Activated CD8-positive, alpha-beta memory T cell treated with anti-CD3 and anti-CD28 coated beads for 1 hour (primary cell): ENCODE measurements at places on chromosomes 11 and 22.

GRCh38 chr11:69828971-69829344, 9.7 kb upstream of the FGF3 start:
- no peak for DNase-seq

DNA sequence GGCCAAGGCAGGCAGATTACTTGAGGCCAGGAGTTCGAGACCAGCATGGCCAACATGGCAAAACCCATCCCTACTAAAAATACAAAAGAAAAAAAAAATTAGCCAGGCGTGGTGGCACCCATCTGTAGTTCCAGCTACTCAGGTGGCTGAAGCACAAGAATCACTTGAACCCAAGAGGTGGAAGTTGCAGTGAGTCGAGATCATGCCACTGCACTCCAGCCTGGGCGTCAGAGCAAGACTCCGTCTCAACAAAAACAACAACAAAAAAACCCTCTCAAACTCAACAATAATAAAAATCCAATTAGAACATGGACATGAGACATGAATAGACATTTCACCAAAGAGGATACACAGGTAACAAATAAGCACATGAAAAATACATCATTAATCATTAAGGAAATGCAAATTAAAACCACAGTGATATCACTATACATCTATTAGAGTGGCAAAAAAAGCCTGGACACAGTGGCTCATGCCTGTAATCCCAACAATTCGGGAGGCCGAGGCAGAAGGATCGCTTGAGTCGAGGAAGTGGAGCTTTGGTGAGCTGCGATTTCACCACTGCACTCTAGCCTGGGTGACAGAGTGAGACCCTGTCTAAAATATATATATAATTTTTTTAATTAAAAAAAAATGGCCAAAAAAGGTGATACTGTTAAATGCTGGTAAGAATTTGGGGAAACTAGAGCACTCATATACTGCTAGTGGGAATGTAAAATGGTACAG, 12.7 kb upstream of the SEPTIN5 start:
- no peak for DNase-seq

DNA sequence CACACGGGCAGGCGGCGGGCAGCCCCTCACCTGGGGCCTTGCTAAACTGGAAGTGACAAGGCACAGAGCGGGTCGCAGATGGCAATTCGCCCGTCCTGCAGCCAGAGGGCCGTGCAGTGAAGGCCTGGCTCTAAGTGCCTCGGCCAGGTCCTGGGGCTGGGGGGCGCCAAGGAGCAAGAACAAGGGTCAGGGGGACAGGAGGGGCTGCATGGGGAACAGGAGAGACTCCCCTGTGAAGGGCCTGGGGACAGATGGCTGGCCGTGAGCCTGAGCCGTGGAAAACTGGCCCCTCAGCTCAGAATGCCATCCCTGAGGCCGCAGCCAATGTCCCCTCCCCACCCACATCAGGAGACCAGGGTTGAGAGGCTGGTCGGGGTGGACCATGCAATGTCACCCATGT, 60.0 kb downstream of the RTL6 start:
- DNase-seq: no peak

DNA sequence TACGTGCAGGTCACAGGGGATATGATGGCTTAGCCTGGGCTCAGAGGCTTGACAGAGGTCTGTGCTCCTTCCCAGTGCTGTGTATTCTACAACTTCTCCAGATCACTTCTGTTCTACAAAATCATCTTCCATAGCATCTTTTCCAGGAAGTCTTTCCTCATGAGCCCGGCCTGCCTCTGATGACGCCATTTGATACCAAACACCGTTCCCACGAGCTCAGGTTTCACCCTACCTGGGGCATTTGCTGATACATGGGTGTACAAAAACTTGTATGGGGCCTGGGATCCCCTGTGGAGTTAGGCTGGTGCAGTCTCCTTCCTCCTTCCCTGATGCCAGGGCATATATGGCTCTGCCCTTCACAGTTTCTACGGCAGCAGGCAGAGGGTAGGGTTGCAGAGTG, 78.7 kb downstream of the NECTIN1 start:
- no peak for DNase-seq

DNA sequence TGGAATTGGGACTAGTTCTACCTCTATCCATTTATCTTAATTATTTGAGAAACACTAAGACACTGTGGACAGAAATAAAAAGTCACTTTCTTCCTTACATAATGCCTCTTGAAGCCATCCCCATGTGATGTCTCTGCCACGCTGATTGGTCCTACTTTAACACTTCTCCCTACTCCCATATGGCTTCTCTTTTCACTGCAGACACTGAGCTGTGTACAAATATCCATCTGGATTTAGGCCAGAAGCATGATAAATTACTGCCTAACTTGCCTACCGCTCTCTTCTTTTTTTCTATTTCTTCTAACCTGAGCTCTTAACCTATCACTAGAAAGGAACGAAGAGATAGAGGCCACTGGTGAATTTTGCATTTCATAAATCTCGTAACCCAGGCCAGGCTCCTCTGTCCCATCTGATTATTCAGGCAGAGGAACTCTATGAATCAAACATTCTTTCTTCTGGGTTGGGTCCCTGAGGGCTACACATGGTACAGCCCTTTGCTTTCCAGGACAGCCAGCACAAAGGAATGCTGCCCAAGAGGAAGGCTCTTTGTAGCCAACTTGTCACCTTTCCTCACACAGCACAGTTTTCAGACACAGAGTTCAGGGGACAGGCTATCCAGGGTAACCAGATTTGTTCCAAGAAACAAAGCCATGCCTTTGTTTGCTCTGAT, 878.5 kb upstream of the LRRC4C start:
- DNase-seq: no peak

DNA sequence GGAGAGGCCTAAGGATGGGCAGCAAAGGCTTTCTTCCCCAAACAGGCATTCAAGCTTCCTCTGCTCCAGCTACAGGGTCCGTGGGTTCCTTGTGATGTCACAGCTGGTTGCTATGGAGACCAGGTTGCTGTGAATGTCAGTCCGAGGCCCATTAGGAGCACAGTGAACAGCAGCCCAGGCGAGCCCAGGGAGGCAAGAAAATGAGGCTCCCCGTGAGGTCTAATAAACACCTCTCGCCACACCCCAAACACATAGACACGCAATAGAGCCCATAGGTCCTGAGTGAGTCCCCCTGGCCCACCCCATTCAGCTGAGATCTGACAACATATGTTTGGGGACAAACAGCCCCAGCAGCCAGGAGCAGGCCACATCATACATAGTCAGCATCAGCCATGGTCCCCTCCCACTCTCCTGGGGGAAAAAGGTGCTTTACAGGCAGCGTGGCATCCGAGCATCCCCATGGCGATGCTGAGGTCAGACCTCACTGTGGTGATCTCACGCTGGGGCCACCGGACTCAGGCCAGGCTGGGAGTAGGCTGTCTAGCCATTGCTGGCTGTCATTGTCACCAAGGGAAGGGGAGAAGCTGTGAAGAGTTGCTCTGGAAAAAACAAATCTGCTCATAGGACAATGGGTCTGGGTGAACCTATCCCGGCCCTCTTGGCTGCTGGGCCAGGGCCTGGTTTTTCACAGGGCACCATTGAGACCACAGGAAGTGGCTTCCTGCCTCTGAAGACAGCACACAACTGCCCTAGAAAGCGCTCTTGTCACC, 23.1 kb upstream of the TP53I11 start:
- DNase-seq: no peak

DNA sequence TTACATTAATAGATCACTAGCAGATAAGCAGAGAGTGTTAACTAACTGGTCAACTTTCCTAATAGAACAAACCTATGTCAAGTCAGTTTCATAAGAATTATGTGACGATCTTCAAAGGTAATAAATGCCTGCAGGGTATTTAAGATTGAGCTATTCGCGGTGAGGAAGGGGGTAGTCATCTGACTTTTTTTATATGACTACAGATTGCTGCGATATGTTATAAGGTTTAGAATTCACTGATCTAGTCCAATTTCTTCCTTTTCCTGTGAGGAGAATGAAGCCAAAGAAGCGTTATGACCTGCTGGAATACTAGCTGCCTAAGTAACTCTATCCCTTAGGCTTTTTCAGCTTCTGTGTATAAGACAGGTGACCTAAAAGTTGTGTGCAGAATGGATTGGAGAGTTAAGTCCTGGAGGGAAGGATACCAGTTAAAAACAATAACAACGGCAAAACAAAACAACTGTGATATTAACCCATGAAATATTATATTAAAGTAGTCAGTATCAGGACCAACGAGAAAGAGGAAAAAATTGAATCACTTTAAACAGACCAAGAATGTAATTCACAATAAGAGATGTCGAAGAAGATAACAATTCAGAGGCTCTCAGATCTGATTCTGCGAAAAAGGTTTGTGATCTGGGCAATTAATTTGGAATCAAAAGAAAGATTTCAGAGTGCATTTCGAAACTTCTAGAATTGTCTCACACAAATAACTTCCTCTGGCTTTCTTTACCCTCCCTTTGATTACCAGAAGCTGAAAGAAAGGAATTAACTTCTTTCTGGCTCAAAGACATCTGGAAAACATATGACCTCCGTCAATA, 630 bp downstream of the CASP4 start:
- DNase-seq: no peak

- peak; percentile 53 for DNase-seq
Measured at GRCh38 chr22:28829358-28830181, 29.2 kb upstream of the XBP1 start.

- DNase-seq: no peak
Measured at GRCh38 chr11:1077033-1077416, 2.4 kb downstream of the MUC2 start.

DNA sequence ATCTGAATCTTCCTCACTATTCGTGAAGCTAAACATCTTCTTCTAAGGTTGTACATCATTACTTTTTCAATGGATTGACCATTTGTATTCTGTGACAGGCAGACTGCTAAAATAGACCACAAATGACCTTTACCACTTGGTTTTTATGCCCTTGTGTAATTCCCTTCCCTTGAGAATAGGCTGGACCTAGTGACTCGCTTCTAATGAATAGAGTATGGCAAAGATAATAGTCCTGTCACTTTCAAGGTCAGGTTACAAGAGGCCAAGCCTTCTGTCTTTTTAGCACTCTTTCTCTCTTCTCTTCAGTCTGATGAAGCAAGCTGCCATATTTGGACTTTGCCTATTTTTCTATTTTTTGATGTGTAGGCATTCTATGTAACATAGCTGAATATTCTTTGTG, 492.9 kb downstream of the SOX6 start:
- DNase-seq: no peak

GRCh38 chr22:44575381-44576268, 77.6 kb upstream of the RTL6 start:
- DNase-seq: no peak

- DNase-seq: no peak
Measured at GRCh38 chr11:72229336-72229924, 4.9 kb downstream of the INPPL1 start.

GRCh38 chr22:37032134-37032534, 12.6 kb downstream of the MPST start:
- no peak for DNase-seq

DNA sequence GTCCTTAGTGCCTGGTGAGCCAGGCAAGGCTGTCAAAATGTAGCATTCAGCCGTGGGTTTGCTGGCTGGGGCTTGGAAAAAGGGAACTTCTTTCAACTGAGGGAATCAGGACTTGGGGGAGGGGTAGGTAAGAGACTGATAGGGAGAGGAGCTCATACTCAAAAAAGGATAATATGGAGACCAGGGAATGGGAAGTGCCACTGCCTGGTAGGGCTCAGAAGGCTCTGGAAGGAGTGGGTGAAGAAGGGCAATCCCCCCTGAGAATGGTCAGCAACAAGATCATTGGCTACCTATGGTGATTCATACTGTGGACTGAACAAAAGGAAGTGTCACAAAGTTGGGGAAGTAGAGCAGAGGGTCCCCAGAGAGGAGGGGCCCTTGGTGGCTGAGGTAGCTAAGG, 1.9 kb downstream of the CNGA4 start:
- no peak for DNase-seq

GRCh38 chr11:105856954-105857353, 165.1 kb downstream of the MSANTD4 start:
- DNase-seq: no peak

DNA sequence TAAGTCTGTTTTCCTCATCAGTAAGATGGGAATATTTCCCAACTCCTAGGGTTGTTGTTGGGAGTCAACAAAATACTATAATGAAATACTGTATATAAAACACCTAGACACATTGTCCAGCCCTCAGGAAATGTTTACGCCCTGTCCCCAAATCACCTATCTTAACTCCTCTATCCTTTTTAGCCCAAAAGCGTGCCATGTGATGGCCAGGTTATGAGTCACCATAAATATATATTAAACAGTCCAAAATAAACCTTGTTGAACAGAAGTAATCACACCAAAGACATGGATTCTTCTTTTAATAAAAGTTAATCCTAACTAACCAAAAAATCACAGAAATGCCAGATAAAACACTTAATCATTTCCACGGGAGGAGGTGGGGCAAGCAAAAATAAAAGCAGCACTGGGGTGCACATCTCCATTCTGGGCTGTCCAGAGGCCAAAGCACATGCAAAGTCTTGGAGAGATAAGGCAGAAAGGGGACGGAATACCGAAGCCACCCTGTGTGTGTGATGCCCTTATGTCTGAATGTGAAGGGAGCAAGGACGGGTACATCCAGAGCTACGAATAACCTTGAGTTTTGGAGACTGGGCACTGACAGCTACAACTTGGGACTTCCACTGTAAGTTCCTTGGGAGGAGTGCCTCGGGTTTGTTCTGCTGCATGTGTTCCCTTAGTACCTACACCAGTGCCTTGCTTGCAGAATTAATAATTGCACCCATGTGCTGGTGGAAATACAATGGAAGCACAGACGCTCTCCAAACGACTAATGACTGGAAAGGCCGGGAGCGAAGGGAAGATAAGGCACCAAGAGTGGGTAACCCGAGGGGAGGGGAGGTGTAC, 1.1 kb downstream of the OSBP start:
- DNase-seq: no peak

DNA sequence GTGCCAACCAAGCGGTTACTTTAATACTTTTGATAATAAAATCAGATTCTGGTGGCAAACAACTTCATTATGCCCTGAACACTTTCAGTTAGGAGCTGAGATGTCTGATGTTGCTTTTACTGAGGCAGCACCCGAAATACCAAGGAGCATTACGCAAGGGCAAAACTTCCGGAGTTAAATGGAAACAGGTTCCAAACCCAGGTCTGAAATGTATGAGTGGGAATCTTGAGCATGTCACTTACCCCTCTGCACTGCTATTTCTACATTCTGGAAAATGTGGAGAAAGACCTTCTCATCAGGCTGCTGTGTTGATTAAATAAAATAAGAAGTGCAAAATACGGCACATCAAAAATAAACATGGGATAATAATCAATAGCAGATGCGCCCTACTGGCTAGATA, 315.1 kb downstream of the LARGE1 start:
- no peak for DNase-seq

- no peak for DNase-seq
Measured at GRCh38 chr11:74620531-74620930, 28.1 kb downstream of the POLD3 start.

GRCh38 chr11:125766251-125766650, 12.4 kb downstream of the PATE2 start:
- DNase-seq: no peak

DNA sequence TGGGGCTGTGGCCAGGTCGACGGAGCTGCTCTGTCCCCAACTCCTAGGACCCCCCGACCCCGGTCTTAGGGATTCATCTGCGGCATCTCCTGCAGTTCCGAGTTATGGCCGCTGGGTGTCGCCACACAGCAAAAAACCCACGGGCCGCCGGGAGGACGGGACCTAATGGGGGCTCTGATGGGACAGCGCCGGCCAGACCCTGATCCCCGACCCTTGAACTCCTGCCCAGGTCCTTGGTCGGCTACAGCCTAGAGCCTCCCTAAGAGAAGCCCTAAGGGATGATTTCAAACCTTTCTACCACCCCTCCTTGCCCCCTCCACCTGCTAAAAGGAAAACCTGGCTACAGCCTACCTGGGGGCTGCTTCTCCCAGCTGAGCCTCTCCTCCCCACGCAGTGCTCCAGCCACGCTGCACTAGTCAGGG, 30.8 kb upstream of the LRRC10B start:
- peak; percentile 9 for DNase-seq
